Mesothelial cell of epicardium (in vitro differentiated cells): ENCODE measurements at places on chromosomes 5 and 9.

- no peak for DNase-seq
Observed at GRCh38 chr9:77512876-77513275, 135.2 kb downstream of the GNA14 start.

DNA sequence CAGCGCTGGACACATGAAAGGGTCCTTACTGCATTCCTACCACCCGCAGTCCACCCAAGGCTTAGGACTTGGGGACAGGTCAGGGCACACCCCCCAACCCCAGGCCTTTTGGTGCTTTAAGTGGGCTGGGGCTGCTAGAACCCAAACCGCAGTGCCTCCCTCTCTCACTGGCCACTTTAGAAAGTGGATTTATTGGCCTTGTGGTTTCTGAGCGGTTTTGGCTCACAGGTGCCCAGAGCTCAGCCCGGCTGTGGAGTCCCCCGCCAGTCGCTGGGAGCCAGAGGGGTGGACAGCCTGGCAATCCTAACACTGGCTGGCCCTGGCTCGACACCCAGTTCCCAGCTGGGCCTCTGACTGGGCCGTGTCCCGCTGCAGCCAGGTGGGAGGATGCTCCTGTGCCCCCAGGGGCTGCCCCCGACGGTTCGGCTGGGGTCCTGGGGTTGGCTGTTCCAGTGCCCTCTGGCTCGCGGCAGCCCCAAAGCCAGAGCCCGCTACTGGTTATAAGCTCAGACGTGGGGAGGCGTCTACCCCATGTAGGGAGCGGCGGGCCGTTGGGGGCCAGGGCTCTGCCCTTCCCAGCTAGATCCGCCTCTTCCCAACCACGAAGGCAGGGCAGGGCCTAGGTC, 65.2 kb upstream of the RNU6ATAC start:
- DNase-seq = no peak

DNA sequence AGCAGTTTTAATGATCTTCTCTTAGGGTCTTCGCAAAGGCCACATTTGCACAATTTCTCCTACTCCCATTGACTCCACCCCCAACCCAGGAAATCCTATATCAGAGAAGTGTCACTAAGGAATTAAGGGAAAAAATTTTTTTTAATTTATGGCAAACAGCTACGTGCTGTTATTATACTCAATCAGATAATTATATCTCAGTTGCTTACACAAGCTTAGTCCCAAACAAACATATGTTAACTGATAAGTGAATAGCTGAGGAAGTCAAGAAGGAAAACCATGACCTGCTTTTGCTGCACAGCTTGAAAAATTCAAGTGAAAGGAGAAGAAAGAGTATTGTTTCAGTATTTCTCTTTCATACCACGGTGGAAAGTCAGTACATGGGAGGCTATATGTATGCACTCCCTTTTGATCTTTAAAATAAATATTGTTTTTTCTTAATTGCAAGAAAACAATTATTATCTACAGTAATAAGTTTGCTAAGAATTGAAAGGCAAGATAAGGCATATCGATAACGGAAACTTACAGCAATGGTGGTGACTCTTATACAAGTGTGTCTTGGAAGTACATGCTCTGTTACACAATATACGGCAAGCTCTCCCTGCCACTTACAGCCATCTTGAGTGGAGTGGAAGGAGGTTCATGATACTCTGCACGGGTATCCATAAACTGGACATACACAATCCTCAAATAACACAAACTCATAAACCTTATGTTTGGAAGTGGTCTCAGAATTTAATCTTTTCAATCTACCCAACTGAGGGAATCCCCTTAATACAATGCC, 167.9 kb upstream of the FREM1 start:
- DNase-seq = no peak

DNA sequence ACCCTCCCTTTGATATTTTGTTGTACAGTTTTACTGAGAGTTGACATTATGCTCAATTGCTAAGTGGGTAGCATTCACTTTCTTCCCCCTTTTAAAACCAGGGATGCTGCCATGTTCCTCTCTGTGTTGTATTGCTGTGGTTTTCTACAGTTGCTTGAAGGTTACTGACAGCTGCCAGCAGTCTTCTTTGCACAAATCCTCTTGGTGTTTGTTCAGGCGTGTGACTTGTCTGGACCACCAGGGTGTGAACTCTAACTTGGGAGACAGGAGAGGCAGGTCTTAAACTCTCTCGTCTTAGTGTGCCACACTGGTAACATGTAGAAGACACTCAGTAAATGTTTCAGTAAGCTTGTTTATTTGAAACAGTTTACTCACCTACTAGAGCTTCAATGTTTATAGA, 25.1 kb downstream of the SLC44A1 start:
- no peak for DNase-seq
